ENCODE measurements at places on chromosomes 11 and 22.

DNA sequence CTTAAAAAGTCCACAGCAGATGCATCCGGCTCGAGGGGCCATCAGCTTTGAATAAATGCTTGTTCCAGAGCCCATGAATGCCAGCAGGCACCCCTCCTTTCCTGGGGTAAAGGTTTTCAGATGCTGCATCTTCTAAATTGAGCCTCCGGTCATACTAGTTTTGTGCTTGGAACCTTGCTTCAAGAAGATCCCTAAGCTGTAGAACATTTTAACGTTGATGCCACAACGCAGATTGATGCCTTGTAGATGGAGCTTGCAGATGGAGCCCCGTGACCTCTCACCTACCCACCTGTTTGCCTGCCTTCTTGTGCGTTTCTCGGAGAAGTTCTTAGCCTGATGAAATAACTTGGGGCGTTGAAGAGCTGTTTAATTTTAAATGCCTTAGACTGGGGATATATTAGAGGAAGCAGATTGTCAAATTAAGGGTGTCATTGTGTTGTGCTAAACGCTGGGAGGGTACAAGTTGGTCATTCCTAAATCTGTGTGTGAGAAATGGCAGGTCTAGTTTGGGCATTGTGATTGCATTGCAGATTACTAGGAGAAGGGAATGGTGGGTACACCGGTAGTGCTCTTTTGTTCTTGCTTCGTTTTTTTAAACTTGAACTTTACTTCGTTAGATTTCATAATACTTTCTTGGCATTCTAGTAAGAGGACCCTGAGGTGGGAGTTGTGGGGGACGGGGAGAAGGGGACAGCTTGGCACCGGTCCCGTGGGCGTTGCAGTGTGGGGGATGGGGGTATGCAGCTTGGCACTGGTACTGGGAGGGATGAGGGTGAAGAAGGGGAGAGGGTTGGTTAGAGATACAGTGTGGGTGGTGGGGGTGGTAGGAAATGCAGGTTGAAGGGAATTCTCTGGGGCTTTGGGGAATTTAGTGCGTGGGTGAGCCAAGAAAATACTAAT is 1.9 kb downstream of the NEAT1 start:
- no peak for DNase-seq

- no peak for DNase-seq
These were observed 22.5 kb downstream of the LRP4 start for GRCh38 chr11:46895821-46896220.

- no peak for DNase-seq
These were observed 31.8 kb downstream of the YPEL1 start for GRCh38 chr22:21703684-21704316.

- DNase-seq, result no peak
These were observed 26.0 kb upstream of the TMPRSS5 start for GRCh38 chr11:113732092-113732491.

DNA sequence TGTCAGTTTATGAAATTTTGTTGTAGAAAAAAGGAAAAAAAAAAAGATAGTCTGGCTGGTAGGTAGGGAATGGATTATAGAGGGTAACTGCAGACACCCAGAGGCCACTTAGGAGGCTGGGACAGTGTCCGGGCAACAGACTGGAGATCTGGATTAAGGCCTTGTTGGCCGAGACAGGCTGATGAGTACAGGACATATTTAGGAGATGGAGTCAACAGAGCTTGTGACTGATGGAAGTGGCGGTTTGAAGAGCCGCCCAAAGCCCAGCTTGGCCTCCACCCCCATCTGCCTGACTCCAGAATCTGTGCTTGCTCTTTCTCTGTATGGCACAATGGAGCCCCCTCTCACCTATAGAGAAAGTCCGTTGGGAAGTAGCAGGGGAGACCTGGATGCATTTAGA is 7.6 kb downstream of the PLEKHB1 start:
- no peak for DNase-seq
